ENCODE measurements at places on chromosomes 3 and 15. TPM values are rescaled to one million over a fixed set of nuclear protein-coding genes. Genes with fewer than 3 reads are reported as not detected.

DNA sequence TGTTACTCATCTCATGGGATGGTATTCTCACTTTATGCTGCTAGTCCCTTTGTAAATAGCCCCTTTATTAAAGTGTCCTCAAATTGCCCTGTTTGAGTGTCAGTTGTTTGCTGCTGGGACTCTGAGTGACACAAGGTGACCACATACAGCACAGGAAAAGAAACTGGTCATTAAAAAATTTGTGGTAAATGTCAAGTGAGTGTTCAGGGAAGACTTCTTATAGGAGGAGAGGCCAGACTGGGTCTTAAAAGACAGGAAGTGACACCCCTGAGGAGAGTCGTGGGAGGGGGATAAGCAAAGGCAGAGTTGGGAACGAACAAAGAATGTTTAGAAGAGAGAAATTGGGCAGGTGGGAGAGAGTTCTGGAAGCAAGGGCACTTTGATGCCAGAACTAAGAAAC is 35.2 kb downstream of the CCR3 start:
- H3K4me3 ChIP-seq, result no peak overlapping the region
- peaks cover 68% of the 10 kb centered on the region for H3K4me1 ChIP-seq
- DNase-seq, result no peak
- peaks cover 35% of the 10 kb centered on the region for H3K36me3 ChIP-seq
- H3K27ac ChIP-seq, result peak overlapping the region; percentile 85
- H3K27me3 ChIP-seq, result no peaks in the 10 kb centered on the region

The SLC24A1 gene
- 3.7 TPM for total RNA-seq

The ARIH1 gene
- total RNA-seq, result 119 TPM

DNA sequence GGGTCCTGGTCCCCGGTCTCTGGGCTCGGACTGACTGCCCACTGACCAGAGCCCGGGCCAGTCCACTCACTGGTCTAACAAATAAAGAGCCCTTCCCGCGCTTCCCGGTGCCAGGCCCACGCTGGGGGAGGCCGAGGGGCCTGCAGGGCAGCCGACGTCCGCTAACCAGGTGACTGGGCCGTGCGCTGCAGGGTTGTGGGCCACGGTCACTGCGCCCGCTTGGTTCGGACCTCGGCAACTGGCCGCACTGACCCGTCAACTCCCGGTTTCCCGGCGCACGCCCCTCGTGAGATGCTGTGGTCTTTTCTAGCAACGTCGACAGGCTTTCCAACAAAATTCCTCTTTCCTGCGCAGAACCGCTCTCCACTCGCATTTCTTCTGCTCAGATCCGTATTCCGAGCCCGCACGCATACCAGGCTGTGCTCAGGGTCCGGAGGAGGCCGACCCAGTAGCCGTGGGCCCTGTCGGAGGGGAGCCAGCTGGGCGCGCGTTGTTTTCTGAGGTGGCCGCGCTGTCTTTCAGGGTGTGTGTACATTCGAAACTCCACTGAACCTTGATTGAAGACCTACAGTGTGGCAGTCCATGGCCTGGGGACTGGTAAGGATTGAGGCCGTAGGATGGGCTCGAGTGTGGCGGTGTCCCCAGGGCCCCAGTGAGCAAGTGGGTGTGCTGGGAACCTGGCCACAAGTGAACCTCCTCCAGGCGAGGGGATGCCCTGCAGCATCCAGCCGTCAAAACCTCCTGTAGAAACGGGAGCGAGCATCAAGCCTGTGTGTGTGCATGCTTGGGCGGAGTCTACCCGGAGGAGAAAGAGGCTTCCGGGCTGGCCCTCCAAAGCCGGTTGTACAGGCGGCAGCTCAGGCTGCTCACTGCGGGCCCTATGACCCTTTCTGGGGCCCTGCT is 875 bp upstream of the NT5DC2 start:
- H3K4me3 ChIP-seq, result peak overlapping the region; percentile 78
- peak overlapping the region; percentile 68 for H3K27ac ChIP-seq
- H3K36me3 ChIP-seq, result peaks cover 18% of the 10 kb centered on the region
- peaks cover 51% of the 10 kb centered on the region for H3K4me1 ChIP-seq
- DNase-seq, result no peak
- H3K27me3 ChIP-seq, result no peaks in the 10 kb centered on the region

The HOMER2 gene
- total RNA-seq, result 12.0 TPM

The LEKR1 gene
- 0.81 TPM for total RNA-seq

The ADAMTS17 gene
- total RNA-seq, result 5.1 TPM

DNA sequence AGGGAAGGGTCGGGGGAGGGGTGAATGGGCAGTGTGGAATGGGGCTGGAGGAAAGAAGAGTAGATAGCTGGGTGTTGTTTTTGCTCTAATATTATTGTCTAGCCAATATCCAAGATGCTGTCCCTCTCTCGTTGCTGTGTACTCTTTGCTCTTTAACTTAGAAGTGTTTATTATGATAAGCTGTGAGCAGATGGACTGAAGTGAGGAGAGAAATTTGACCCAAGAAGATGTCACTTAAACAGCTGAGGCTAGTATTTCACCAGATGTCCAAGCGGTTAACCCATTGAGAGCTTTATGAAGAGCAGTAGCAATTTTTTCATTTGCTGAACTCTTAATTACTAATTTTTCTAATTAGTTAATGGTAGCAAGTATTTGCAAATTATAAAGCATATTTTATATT is 212.2 kb upstream of the TP63 start:
- no peak overlapping the region for H3K27ac ChIP-seq
- H3K4me1 ChIP-seq, result no peaks in the 10 kb centered on the region
- H3K36me3 ChIP-seq, result no peaks in the 10 kb centered on the region
- DNase-seq, result no peak
- no peaks in the 10 kb centered on the region for H3K27me3 ChIP-seq

The OIP5 gene
- total RNA-seq, result 22.8 TPM

GRCh38 chr3:129937717-129938116 is 36.8 kb upstream of the TRH start:
- H3K4me3 ChIP-seq, result no peak overlapping the region
- peaks cover 1% of the 10 kb centered on the region for H3K27me3 ChIP-seq
- DNase-seq, result no peak
- peaks cover 2% of the 10 kb centered on the region for H3K4me1 ChIP-seq

DNA sequence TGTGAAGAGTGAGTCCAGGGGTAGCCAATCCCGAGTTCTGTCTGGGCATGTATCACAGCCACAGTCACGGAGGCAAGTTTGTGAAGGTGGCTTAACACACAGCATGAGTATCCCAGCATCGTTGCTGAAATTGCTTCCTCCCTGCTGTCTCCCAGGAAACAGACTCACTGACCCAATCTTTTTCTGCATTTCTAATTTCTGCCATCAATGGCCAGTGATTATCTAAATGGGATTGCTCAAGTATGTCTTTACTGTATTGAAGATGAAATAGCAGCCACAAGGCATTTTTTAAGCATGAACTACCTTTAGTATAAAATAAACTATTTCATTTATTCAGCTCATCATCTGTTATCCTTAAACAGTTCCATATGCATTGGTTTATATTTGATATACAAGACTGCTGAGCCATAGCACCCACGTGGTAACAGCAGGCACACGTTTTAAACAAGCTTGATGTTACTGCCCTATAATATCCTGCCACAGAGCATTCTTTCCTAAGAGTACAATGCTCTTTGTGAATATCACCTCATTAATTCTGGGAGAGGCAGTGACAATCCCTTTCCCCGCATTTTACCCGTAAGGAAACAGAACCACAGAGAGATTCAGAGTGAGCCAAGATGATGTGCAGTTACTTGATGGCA is 276.6 kb upstream of the THBS1 start:
- no peaks in the 10 kb centered on the region for H3K36me3 ChIP-seq
- no peaks in the 10 kb centered on the region for H3K4me1 ChIP-seq
- no peak overlapping the region for H3K27ac ChIP-seq
- H3K27me3 ChIP-seq, result peaks cover 34% of the 10 kb centered on the region
- H3K4me3 ChIP-seq, result no peak overlapping the region
- DNase-seq, result no peak

- H3K27me3 ChIP-seq, result peaks cover 13% of the 10 kb centered on the region
- H3K36me3 ChIP-seq, result no peaks in the 10 kb centered on the region
- H3K4me3 ChIP-seq, result no peak overlapping the region
- DNase-seq, result no peak
Observed at GRCh38 chr3:171888466-171888865, 45.3 kb downstream of the TMEM212 start.

DNA sequence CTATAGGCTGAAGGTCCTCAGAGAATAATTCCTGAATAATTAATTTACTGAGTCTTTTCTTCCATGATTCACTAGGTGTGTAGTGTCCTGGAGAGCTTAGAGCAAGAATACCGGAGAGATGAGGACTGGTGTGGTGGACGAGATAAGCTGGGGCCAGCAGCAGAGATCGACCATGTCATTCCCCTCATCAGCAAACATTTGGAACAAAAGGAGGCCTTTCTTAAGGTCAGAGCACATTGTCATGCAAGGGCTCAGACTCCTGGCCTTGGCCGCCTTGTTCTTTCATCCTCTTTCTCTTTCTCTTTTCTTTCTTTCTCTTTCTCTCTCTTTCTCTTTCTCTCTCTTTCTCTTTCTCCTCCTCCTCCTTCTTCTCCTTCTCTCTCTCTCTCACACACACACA is 291.4 kb upstream of the UMPS start:
- no peak for DNase-seq
- H3K4me1 ChIP-seq, result no peaks in the 10 kb centered on the region
- no peaks in the 10 kb centered on the region for H3K36me3 ChIP-seq
- no peaks in the 10 kb centered on the region for H3K27me3 ChIP-seq
- no peak overlapping the region for H3K4me3 ChIP-seq

DNA sequence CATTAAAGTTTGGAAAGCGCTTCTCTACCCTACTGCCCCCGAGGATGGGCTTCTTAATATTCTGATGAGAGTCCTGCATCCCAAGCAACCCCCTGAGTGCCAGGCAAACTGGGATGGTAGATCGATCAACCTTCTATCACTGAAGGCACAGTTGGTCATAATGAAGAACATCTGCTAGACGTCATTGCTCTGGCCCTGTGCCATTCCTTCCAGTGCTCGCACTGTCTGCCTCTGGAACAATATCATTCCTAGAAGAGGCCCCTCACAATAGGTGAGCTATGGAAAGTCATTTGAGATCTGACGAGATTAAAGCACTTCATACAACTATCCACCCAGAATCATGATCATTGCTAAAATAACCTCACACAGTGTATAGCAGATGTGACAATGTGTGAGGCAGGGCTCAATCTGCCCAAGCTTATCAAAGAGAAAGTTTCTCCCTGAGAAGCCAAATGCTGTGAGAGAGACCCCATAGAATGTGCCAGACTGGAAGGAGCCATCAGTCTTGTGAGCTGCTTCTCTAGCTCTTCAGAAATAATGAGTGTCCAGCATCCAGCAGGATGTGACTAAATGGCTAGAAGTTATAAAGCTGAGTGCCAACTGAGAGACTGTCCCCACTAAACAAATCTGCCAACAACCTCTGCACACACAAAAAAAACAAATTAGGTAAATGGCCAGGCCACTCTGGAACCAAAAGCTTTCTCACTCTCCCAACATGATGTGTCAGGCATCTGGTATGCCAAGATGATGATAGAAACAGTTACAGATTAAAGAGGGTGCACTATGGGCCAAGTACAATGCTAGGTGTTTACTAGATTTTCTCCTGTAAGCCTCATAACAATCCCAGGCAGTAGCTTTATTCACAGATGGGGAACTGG is 165.5 kb downstream of the NECTIN3 start:
- peaks cover 47% of the 10 kb centered on the region for H3K4me1 ChIP-seq
- peaks cover 42% of the 10 kb centered on the region for H3K36me3 ChIP-seq
- no peak for DNase-seq
- no peak overlapping the region for H3K4me3 ChIP-seq
- H3K27me3 ChIP-seq, result no peaks in the 10 kb centered on the region
- peak overlapping the region; percentile 92 for H3K27ac ChIP-seq

DNA sequence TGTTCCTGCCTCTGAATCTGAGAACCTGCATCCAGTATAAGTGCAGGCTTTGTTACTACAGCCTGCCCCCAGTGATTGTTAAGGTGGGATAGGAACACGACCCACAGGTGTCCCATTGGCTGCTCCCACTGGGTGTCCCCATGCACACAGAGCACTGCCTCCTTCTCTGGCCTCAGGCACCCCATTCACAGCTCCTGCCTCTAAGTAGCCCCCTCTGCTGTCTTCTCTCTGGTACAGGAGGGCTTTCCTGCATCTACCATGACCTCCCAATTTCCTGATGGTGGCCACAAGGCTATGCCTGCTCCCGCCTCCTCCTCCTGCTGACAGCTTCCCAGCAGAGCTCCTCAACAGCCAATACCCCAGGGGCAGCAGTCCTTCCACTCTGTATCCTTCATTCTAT is 238.6 kb upstream of the TMC3 start:
- H3K27me3 ChIP-seq, result peaks cover 13% of the 10 kb centered on the region
- DNase-seq, result no peak
- H3K4me3 ChIP-seq, result no peak overlapping the region
- H3K36me3 ChIP-seq, result no peaks in the 10 kb centered on the region

The TMEM158 gene
- total RNA-seq, result 0.13 TPM

DNA sequence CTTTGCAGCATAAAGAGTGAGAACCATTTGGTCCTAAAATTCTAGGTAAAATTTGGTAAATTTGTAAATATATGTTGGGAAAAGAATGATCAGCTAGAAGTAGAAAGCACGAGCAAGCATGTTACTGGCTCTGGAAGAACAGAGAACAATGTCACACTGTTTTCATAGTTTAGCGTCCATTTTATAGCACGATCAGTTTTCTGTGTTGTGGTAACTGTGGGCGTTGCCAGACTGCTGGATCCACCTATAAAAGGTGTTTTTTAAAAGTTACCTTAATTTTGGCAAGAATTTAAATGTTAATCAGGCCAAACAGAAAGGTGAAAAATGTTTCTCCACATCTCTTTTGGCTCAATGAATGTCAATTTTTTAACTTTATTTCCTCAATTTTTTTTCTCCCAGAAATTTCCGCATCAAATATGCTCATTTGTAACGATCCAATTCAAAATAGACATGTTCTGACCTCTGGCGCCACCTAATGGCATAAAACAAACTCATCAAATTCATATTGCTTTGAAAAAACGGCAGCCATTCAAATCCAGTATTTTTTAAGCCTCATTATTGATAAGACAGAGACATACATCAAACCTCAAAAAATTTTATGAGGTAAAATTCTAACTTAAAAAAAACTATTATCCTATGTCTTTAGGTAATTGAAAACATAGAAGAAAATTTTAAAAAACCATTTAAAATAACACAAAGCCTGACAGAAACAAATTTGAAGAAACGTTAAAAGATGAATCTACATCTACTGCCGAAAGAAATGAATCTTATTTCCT is 5.5 kb upstream of the GP5 start:
- peaks cover 11% of the 10 kb centered on the region for H3K36me3 ChIP-seq
- no peak overlapping the region for H3K27ac ChIP-seq
- DNase-seq, result peak; percentile 60
- peaks cover 7% of the 10 kb centered on the region for H3K4me1 ChIP-seq

- no peaks in the 10 kb centered on the region for H3K27me3 ChIP-seq
Observed at GRCh38 chr15:74867466-74868038, 5.6 kb downstream of the SCAMP2 start.

- H3K36me3 ChIP-seq, result no peaks in the 10 kb centered on the region
- H3K4me3 ChIP-seq, result no peak overlapping the region
- DNase-seq, result peak; percentile 81
- H3K4me1 ChIP-seq, result no peaks in the 10 kb centered on the region
Observed at GRCh38 chr3:40623567-40623966, 98.8 kb downstream of the ZNF621 start.

- DNase-seq, result no peak
- peaks cover 38% of the 10 kb centered on the region for H3K4me1 ChIP-seq
- no peak overlapping the region for H3K27ac ChIP-seq
- no peak overlapping the region for H3K4me3 ChIP-seq
- H3K36me3 ChIP-seq, result peaks cover 29% of the 10 kb centered on the region
Observed at GRCh38 chr3:122391681-122392446, 7.9 kb downstream of the FAM162A start.
